ENCODE measurements at places on chromosomes 1 and 21.

DNA sequence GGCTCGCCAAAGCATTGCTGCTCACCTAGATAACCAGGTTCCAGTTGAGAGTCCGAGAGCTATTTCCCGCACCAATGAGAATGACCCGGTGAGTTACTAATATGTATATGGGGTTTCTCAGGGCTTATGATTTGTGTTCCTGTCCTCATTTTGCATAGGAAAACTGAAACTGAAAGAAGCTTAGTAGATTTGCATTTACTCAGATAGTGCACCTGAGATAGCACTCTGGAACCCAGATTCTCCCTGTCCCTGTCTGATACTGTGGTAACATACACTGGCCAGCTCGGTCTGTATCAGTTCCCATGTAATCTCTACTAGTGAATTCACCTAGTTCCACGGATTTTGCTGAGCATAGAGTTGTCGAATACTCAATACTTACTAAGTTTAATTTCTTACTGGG, 28.1 kb downstream of the DAP3 start:
- DNase-seq = no peak

GRCh38 chr1:218983433-218983832, 190.2 kb upstream of the LYPLAL1 start:
- no peak for DNase-seq

DNA sequence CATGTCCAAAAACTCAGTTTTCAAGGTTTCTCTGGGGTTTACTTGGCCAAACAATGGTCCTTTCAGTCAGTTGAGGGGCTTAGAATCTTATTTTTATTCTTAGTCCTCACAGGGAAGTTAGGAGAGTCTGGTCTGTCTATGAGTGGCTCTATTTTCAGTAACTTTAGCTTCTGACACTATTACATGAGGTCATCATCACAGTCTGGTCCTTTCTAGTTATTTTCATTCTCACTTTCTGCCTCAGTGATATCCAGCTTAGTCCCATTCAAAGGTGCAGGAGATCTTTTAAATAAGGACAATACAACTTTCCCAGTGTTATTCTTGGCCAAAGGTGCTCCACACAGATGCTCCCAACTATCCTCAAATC, 30.0 kb upstream of the FGGY start:
- no peak for DNase-seq

- no peak for DNase-seq
Observed at GRCh38 chr1:205532026-205532898, 27.8 kb downstream of the CDK18 start.

- DNase-seq = no peak
Observed at GRCh38 chr21:43835861-43836260, 29.2 kb upstream of the AGPAT3 start.
